ENCODE measurements at places on chromosomes 1 and 21.

GRCh38 chr1:46407636-46408035, 13.5 kb downstream of the FAAH start:
- no peak for DNase-seq

GRCh38 chr1:108851567-108851966, 5.3 kb downstream of the AKNAD1 start:
- no peak for DNase-seq

DNA sequence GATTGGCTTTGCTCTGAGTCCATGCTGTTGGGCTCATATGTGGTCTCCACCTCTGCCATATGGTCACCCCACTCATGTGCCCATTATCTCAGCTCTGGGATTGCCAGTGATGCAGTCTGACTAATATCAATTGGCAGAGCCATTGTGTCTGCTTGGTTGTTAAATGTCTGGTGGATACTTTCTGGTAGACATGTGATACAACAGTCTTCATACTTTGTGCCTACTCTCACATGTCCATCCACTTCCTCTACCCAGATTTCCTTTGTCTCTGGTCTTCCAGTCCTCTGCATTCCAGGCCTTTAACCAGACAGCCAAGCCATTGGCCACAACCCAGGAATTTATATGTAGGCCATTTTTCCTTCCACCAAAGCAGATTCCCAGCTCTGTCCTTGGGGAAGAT, 30.8 kb upstream of the DIPK1A start:
- peak; percentile 53 for DNase-seq

DNA sequence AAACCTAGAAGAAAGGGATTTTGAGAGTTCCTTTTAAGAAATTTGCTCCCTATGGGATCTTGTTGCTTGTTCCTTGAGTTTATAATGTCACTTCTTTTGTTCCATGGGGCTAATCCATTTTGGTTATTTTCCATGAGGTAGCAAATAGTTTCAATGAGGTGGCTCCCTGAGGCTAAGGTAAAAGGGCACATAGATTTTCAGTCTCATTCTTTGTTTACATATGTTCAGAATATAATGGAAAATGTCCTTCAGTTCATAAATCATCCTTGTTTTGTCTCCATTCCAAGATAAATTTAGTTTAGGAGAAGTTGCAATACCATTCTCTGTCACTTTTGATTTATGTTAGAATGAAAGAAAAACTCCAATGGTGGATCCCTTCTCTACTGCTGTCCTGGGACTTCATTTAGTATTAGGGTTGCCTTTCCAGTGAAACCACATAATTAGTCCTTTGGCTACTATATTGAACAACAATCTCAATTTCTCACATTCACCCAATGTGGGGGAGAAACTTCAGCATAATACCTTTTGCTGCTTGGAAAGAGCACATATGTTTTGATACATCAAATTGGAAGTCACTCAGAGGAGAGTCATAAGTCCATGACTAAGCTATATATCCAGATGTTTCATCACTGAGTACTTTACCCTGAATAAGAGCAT, 80.9 kb upstream of the ADAMTS5 start:
- peak; percentile 56 for DNase-seq

DNA sequence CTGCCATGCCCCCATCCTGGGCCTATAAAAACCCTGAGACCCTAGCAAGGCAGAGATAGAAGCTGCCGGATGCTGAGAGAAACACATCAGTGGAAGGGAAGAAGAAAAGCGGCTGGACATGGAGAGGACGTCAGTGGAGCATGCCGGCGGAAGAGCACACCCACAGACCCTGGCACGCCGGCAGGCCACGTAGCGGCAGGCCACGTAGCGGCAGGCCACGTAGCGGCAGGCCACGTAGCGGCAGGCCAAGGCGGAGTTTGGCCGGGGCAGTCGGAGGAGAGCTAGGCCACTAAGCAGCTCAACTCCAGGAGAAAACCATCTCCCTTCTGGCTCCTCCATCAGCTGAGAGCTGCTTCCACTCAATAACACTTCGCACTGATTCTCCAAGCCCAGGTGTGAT, 35.1 kb downstream of the LRRC3 start:
- no peak for DNase-seq

DNA sequence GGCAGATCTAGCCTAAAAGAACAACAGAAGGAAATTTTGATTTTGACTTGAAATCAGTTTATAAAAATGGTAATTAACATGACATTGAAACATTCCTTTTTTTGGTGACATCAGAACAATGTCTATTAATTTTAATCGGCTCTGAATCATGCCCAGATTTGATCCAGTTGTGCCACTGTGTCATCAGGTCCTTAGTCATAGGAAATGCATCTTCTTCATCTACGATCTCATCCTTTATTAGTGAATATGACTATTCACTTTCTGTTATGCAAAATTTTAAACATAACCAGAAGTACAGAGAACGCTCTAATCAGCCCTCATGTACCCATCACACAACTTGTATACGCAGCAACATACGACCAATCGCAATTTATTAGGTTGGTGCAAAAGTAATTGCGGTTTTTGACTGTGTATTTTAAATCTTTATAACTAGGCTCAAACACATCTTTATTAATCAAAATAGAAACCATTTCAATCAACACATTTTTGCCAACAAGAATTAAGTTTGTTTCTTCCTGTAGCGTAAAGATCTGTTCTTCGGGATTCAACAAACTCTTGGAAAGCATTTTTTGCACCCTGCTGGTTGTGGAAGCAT, 40.3 kb upstream of the TLR5 start:
- DNase-seq: peak; percentile 31

GRCh38 chr1:160032165-160032820, 503 bp upstream of the PIGM start:
- no peak for DNase-seq

- DNase-seq: no peak
Measured at GRCh38 chr1:201894343-201895119, 5.8 kb downstream of the SHISA4 start.

DNA sequence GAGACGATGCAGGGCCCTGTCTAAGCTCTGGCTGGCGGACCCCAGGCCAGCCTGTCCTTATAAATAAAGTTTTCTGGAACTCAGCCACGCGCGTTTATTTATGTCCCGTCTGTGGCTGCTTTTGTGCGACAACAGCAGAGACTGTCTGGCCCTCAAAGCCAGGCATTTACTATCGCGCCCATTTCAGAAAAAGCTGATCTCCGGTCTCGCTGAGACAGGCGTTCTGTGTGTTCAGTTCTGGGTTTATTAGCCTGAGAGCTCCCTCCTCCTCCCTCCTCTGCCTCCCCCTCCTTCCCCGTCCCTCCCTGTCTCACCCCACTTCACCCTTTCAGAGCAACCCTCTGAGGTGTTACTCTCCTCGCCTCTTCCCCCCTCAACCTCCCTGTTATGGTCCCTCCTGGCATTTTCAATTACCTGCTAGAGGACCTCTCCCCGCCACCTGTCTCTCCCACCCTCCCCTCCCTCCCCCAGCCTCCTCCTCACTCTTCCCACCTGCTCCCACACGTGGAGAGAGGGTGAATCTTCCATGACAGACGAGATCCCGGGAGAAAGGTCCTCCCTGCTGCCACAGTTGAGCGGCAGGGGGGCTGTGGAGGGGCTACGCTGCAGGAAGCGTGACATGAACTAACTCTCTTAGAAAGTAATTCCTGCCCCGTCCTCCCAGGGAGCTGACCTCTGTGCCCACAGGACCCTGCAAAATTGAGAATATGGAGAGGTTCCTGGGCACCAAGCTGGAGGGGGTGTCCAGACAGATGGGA, 59.9 kb downstream of the SPSB1 start:
- DNase-seq: no peak

DNA sequence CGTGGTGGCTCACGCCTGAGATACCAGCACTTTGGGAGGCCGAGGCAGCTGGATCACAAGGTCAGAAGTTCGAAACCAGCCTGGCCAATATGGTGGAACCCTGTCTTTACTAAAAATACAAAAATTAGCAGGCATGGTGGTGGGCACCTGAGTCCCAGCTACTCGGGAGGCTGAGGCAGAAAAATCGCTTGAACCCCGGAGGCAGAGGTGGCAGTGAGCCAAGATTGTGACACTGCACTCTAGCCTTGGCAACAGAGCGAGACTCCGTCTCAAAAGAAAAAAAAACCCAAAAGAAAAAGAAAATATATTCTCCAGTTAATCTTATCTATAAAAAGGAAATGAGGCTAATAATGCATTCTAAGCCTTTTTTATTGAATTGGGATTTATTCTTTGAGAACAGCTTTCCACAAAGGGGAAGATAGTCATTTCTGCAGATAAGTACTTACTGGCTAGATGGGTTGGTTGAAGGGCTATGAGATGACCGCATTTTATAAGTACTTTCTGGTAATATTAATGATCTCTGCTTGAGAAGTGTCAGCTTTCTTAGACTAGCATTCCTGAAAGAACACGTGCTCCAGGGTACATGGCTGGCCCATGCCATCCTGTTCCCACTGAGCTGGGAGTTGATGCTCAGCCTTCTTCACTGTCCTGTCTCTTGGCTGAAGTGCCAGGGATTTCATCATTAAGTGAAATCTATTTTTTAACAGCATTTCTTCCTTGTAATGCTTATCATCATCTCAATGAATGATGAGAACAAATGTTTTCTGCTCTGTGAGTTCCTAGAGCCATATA, 57.9 kb downstream of the SASS6 start:
- no peak for DNase-seq

GRCh38 chr1:47187926-47188250, 1.9 kb downstream of the PDZK1IP1 start:
- no peak for DNase-seq

DNA sequence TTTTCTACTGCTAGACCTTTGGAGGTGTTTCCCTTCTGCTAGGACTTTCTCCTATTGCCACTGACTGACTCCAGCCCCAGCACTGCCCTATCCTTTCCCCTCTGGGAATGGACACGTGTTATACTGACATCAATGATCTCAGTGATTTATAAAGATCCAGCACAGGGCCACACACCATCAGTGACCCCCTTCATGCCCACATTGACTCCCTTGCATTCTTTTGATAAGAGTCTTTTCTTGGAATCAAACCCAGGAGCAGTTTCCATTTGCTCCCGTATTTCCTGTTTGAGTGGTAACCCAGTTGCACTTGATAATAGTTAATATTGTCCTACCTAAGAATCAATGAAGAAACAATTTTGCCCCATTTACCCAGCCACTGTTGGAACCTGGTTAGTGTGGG, 501.0 kb upstream of the USP24 start:
- no peak for DNase-seq

DNA sequence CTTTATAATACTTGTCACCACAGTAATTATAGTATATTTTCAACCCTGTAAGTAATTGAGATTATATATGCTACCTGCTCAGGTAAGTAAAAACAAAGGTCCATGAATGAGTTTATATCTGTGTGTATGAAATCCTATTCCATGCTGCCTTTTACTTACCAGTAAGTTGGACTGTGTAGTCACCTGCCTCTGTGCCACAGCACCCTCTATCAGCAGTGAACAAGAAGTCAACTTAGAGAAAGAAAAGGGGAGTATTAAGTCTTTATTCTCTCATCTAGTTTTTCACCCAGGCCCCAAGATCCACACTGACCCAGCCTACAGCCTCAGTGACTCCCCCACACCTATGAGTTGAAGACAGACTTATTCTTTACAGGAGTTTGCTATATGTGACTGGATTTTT, 36.9 kb upstream of the IFI16 start:
- no peak for DNase-seq

GRCh38 chr21:38474124-38474523, 24.2 kb downstream of the ERG start:
- DNase-seq: no peak

DNA sequence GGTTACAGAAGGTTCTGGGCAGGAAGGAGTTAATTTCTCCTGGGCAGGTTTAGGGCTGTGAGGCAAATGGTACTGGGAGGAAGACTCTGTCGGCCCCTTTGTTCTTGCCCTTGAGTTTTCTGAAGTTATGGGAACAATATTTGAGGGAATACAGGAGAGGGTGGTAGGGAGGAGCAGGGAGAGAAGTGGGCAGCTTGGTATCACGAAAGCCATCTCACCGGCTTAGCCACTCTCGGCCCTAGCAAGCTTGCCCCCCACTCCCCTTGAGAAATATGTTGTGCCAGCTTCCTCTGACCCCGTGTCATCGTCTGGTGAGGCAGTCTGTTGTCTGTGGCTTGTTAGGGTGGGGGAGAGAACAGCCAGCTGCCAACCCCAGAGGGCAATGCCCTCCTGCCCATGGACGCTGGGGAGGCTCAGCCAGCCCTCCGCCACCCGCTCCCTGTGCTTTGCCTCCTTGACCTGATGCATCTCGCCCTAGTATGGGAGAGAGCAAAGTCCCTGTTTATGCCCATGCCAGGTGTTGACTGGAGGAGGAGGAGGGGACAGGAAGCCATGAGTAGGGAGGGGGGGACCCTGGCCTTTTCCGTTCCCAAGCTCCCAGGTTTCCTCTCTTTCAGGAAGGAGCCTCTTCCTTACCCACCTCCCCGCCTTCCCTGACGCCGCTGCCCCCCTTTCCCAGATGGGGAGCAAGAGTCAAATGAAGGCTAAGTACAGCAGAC, 1.2 kb downstream of the EFNA1 start:
- no peak for DNase-seq

- DNase-seq: peak; percentile 74
Measured at GRCh38 chr1:171948511-171948910, 107.2 kb downstream of the DNM3 start.

DNA sequence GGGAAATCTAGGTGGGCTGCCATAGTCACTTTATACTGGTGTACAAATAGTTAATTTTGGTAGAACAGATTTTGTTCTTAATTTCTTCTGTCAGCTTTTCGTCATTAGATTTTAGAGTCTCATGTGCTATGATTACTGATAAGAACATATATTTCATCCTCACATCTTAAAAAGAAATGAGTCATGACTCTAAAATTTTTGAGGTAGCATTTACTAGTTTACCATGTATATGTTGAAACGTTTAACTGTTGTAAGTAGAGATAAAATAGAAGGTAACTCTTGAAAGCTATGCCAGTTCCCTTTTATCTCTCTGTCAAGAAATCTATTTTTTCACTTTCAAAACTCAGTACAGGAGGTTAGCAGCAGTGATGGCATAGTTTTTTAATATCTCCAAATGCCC, 53.4 kb downstream of the KLHL20 start:
- DNase-seq: no peak

- DNase-seq: no peak
Measured at GRCh38 chr1:189103956-189104355, 1373.7 kb downstream of the BRINP3 start.

Data from AG10803 (cell line).